GM13976 (cell line): ENCODE measurements at places on chromosomes 3 and 15.
A peak's percentile ranks its signal among the peaks of the same experiment; 100 is the strongest.

GRCh38 chr15:82100111-82100929, 54.5 kb upstream of the MEX3B start:
- no peak for DNase-seq

DNA sequence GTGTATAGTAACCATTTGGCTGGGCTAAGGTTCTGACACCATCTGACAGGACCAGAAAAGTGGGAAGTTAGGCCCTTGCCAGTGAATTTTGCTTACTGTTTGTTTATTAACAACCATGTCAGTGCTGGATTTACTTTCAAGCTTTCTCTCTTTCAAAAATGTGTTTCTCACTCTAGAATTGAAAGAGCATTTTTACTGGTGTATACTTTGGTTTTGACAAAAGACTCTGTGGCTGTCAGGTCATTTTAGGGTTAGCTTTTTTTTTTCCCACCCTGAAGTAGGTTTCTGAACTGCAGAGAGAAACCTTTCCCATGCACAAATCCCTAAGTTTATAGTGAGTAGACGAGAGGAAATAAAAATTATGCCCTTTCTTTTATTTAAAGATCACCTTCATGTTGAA, 230.0 kb upstream of the TBC1D5 start:
- no peak for DNase-seq

GRCh38 chr3:65500398-65501306, 538.1 kb downstream of the MAGI1 start:
- no peak for DNase-seq

GRCh38 chr15:46526726-46527110, 891.9 kb downstream of the SQOR start:
- no peak for DNase-seq

GRCh38 chr3:156643729-156644389, 30.5 kb upstream of the TIPARP start:
- DNase-seq, result peak; percentile 29

DNA sequence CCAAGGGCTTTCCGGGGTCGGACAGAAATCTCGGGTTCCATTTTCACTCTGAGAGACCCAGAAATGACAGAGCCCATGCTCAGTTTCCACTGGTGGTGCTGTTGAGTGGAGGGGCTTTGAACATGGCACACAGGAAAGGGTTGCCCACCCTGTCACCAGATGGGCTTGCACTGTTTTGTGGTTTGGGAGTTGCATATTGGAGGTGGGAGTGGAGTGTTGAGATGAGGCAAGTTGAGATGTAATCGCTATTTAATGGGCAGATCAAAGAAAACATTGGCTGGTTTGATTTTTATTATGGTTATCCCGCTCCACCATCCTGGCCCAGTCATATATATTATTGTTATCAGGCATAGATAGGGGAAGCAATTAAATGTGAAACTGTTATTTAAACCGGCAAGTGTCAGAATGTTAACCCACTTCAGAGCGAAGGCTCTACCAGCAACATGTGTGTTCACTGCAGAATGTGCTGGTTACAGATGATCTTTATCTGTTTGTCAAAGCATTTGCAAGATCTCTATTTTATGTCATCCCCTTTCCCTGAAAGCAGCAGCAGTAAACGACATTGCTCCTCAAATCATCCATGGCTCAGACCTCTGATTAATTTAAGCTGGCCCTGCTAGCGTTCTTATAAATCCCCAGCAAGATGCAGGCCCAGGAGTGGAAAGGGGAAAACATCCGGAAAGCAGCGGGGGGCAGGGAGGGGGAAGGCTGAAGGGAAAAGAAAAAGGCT, 58.3 kb upstream of the TSEN2 start:
- no peak for DNase-seq

- no peak for DNase-seq
Measured at GRCh38 chr15:64013179-64014062, 32.9 kb downstream of the DAPK2 start.

- DNase-seq, result no peak
Measured at GRCh38 chr15:75636026-75636425, 4.0 kb downstream of the IMP3 start.

GRCh38 chr15:31262143-31262530, 64.5 kb upstream of the KLF13 start:
- DNase-seq, result no peak

- DNase-seq, result no peak
Measured at GRCh38 chr3:113264283-113265131, 53.1 kb downstream of the BOC start.
